NCI-H510A treated with DMSO at 0.1 percent for 48 hours (cell line): ENCODE measurements at places on chromosomes 7 and 10.

DNA sequence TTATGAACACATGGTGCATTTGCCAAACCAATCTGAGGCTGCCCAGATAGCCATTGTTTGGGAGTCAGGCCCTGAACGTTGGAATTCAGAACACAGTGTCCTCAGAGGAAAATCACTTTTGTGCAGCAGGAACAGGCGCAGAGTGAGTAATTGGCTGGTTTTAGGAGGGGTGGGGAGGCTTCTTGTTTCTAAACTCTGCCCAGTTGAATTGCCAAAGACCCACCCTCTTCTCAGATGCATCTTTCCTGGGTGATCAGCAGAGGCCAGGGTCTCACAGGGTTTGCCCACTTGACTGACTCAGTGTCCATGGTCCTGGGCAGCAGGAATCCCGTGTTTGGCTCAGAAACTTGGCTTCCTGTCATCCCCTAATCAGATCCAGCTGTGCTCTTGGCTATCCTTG lies 24.3 kb downstream of the PRLHR start:
- DNase-seq = no peak

DNA sequence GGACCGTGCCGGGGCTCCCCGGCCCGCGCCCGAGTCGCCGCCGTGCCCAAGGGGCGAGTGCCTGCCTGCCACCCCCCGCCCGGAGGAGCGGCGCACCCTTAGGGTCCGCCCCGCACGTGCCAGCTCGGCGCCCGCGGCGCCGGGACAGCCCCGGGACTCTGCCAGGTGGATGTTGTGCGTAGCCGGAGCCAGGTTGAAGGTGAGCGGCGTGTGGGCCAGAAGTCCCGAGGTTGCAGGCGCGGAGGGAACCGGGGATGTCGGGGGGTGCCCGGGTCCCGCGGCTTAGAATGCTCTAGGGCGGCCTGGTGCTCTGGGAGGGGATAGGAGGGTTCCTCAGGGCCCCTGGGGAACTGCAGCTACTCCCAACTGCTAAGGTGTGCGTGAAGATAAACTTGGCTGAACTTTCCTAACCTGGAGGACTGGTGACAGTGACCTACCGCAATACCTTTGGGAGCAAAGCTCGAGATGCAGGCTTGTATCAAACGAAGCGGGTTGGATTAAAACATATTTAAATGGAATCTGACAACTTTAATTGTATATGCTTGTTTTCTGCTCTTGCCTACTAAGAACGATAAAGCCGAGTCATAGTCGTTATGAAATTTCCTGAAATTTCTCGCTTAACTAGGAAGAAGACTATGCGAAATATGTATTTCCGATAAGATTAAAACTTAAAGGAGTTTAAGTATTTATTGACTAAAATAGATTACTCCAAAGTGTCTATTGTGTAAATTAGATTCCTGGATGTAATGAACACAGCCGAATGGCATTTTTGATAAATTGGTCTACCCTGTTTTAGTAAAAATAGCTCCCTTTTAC lies at the start of gene CUX1:
Gene CUX1, plus strand, starts transcription at position 156 of the 816 bp plus-strand sequence. Its CDS starts 14 bp downstream, at position 170.
- DNase-seq = no peak

DNA sequence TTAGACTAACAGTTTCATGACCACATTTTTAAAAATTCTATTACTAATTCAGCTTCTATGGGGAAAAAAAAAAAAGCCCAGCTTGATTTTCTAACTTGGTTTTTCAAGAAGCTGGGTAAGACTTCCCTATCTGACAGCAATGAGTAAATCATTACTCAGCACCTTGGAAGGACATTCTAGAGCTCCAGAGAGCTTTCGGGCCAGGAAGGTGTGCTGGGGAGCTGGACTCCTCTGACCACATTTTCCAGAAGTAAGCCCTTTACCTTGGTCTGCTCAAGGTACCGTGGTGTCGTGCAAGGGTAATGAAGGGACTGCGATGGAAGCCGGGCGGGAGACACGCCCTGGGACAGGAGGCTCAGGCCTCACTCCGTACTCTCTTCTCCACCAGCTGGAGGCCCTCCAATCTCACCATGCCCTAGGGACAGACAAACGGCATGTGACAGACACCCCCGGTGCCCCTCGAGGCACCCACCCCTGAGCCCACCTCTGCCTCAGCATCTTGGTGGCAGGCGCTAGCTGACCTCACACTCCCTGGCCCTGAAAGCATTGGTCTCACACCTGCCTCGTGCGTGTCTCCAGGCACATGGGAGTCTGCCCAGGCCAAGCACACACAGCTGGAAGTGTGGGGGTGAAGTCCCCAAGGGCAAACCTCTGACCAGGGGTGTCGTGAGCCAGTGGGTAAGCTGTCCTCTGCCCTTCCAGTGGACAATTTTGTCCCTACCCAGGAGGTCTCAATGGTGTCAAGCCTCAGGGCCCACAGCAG lies 152.1 kb downstream of the OAT start:
- no peak for DNase-seq

GRCh38 chr10:14707481-14707880 lies 67.2 kb downstream of the FAM107B start:
- DNase-seq = no peak

DNA sequence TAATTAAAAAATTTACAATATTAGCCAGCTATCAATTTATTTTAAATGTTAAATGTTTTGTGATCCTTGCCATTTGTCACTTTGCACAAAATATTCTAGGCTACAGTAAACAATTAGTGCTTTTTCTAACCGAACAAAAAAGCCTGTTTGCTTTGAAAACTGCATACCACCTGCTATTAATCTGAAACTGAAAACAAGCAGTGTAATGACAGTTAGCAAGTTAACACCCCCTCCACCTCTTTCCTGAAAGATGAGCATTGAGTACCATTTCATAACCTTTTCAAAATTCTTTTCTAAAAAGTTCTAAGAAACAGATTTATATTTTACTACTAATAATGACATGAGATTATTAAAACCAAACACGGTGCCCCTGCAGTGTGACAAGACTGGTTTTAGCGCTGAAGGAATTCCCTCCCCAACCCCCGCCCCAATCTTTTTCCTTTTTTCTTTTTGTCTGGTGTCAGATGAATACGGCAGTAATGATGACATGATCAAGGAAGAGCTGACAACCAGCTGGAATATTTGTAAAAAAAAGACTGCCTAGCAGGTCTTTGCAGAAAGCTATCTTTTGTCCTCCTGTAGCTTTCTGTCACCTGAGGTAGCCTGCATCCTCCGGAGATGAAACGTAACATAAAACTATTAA lies 175.6 kb downstream of the CHCHD3 start:
- DNase-seq = no peak

- DNase-seq = no peak
Measured at GRCh38 chr7:148715027-148715426, 16.3 kb downstream of the CUL1 start.

DNA sequence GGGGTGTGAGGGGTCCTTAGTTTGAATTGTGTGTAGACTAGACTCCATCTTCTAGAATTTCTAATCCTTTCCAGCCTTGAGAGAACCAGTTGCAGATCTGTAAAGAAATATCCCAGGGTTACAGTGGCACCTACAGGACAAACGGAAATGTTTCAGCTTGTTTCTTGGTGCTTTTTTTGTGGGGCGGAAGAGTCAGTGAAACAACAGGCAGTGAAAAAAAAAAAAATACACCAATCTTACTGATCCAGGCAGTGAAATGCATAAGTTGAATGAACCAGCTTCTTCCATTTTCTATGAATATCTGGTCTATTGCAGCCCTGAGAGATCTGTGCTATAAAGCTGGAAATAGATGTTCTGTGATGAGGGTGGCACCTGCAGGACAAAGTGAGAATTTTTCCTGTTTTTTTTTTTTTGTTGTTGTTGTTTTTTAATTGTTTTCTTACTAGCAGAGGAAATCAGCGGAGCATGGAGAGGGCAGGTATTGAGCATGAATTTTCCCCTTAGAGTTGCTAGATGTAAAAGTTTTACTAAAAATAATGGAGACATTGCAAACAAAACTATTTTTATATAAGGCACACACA lies 81.9 kb upstream of the DYNC1I1 start:
- DNase-seq = peak; percentile 39

DNA sequence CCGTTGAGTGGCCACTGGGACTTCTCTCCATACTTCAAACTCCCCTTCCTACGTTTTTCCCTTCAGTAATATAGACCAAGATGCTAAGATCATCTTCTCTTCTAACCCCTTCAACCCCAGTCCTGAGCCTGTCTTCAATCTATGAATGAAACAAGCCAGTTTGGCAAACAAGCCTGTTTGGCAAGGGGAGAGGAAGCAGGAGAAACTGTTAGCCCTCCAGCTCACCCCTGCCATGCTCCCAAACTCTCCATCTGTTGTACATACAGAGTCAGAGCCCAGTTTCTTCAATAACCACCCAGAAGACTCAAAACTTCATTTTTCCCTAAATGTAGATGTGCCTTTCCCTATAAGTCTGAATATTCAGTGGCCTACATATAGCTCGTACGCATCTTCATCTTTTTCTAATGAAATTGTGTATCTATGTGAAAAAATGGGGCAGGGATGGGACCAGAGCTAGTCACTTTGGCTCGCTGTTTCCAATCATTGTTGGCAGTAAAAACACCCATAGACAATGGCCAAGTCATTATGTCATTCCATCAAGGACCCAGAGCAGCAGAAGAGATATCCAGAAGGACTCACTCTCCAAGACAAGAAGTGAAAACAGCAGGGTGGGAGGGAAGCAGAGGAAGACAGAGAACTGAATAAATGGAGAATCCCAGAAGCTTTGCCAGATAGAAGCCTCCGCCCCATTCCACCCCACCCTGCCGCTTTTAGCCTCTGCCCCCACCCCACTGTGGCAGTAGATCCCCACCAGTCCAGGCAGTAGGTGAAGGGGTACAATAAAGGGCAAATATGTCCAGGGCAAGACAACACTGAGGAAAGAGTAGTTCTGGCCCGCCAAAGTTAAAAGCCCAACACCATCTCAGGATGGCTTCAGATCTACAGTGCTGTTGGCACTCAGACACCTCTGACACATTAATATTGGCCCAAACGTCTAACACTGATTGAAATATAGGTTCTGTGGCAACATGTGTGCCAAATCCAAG lies 87.3 kb downstream of the DOCK4 start:
- no peak for DNase-seq

DNA sequence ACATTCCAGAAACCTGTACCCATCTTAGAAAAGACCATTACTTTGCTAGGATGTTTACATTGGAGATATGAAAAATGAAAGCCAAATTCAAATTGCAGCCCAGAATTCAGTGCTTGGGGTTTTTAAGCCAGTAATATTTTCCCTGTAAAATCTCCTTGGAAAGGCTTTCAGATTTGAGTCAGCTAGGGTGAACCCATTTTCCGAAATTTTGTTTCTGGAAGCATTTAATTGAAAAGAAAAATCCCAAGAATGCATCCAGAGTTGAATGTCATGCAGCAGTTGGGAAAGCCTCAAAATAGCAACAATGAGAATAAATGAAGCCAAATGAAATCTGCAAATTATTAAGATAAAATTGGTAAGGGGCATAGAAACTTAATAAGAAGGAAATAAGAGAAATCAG lies 106.4 kb downstream of the BMPER start:
- no peak for DNase-seq

DNA sequence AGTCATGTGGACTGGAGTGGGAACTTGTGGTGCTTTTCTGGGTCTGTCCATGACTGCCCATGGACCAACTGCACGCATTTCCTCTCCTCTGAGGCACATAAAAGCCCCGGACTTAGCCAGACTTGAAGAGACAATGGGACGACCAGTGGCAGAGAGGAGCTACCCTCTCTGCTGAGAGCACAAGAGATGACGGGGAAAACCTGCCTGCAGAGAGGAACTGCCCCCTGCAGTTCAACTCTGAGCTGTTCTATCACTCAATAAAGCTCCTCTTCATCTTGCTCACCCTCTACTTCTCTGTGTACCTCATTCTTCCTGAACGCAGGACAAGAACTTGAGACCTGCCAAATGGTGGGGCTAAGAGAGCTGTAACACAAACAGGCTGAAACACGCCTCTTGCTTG lies 184.5 kb downstream of the ZNF438 start:
- no peak for DNase-seq

DNA sequence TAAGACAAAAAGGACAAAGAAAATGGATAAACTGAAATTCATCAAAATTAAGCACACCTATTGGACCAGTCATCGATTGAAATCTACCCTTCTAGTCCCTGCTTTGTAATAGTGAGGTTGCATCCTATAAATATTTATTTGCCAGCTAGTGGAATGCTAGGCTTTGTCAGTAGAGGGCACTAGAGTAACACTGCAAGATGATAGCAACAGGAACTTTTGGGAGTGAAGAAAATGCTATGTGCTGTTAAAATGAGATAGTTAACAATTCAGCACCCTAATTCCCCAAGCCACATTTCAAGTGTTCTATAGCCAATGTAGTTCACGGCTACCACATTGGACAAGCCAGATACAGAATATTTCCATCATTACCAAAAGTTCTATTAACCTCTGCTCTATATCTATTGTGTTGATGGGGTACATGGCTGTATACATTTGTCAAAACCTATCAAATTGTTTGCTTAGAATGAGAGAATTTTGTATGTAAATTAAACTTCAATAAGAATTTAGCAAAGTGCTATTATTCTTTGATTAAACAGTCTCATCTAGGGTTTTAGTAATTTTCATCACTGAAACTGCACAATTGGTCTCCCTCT lies 69.8 kb downstream of the LSMEM1 start:
- DNase-seq = no peak

DNA sequence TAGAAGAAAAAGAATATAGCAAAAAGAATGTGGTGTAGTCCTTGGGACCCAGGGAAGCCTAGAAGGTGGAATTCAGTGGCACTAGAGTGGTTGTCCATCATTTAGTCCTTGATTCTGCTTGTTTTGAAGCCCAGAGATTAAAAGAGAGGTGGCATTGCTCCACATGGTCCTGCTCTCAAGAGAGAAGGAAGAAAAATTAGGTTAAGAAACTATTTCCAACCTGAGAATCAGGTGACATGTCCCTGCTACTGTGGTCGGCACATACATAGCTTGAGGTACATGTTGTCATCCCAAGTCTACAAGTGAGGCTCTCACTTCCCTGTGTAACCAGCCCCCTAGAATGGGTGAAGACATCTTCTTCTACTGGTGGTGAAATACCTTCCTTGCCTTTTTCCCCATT lies at the start of gene OR9A2:
Gene OR9A2, minus strand, starts transcription at position 101 of the 400 bp plus-strand sequence. Its CDS starts 0 bp downstream, at position 101.
- DNase-seq = no peak

- DNase-seq = peak; percentile 27
Measured at GRCh38 chr10:103557455-103557854, 64.0 kb downstream of the NEURL1 start.
